Left renal pelvis (tissue), 4 donors: ENCODE measurements at places on chromosomes 1 and 21. TPM values are rescaled to one million over a fixed set of nuclear protein-coding genes. Genes with fewer than 3 reads are reported as not detected.

The OR2T33 gene
- polyA plus RNA-seq = not detected

DNA sequence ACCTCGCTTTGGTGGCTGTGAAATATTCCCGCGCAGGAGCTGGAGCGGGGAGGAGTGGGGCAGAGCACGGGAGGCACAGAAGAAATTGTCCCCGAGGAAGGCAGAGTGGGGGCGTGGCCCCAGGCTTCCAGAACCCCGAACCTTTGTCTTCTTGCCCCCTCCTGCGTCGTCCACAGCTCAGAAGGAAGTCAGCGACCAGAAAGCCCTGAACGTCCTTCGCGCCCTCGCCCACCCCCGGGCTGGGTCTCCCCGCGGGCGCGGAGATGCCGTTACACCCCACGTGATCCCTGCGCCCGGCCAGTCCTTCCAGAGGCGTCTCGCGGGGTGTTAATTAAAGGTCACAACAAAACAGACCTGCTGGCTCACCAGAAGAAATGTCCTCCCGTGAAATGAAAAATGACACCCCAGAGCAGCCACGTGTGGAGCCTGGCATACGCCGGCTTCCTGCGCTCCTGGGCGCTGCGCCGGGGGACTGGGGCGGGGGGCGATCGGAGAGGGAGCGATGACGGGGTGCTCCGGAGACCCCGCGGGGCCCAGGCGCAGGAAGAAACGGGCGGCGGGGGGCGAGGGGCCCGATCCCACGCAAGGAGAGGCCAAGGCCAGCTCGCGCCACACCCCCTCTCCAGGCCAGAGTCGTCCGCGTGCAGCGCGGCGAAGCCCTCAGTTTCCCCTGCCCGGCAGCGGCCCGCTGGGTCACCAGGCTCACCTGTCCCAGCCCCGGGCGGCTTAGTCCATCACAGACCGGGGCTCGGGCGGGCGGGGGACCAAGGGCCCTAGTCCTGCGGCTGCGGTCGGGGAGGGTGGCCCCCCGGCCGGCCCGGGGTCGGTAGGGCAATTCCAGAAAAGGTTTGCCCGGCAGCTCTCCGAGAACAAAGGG lies 995 bp upstream of the KIF26B start:
- DNase-seq = no peak

DNA sequence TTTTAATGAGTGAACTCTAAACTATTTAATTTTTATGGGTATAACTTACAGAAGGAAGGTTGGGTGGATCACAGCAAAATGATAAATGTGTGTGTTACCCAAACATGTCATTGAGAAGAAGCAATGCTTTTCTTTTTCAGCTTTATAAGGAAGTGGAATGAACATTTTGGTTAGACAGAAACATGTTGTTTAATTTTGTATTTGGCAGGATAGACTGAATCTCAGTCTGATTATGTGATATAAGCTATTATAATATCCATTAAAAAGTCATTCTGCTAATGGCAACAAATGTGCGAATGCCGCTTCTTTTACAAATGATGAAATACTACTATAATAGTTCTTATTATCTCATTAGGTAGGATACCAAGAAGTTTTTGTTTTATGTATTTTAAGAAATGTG lies 281.9 kb upstream of the ZRANB2 start:
- DNase-seq = no peak

- DNase-seq = no peak
Measured at GRCh38 chr1:86975993-86976550, 61.6 kb downstream of the HS2ST1 start.

- no peak for DNase-seq
Measured at GRCh38 chr1:1157914-1158710, 15.6 kb upstream of the TTLL10 start.
